ENCODE measurements at places on chromosomes 2 and 18. TPM values are rescaled to one million over a fixed set of nuclear protein-coding genes. Genes with fewer than 3 reads are reported as not detected.

B3GNT7 gene
- 1.5 TPM for total RNA-seq

SLC5A7 gene
- 0.04 TPM for total RNA-seq

SEMA4C gene
- 103 TPM for total RNA-seq

DNA sequence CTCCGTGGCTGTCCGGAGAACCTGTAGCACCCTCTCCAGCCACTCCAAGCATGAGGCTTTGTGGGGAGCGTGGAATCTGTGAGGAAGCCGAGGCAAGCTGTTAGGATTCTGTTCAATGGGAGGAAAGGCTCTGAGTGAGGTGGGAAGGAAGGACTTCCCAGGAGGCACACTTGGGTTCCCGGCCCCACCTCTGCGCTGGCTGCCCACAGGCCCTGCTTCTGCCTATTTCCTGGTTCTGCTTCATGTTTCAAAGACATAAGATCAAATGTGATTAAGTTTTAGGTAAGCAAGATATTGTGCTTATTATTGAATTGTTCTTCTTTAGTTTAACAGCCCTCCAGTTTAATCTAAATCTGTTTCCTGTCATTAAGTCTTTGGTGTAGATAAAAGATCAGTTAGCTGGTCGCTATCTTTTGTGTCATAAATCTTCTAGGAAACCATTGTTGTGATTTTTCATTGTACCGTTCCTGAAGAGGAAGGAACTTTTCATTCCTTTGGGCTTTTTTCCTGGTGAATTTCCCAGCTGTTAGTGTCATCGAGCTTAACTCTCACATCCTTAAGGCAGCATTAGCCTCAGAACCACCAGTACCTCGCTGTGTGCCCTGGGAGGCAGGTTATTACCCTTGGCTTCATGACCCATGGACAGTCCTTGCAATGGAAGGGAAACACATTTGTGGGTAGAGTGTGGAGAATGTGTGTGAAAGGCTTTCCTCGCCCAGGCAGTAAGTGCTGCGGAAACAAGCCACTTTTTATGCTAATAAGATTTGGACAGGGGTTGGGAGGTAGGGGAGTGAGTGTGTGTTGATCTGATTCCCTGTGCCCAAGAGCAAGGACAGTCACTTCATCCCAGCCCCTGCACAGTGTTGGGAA is 61.9 kb upstream of the ALPP start:
- DNase-seq = no peak

DNA sequence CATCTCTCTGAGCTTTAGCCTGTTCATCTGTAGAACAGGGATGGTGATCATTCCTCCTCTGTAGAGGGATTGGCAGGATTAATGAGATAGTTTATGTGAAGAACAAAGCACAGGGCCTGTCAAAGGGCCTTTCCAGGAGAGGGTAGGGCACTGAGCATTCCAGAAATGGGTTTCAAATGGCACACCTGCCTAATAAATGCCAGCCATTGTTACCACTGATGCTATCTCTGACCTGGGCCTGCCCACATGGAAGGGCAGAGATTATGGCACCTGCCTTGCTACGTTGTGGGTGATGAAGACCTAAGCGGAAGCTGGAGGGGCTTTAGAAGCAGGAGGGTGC is 31.0 kb upstream of the GMPPA start:
- no peak for DNase-seq
